ENCODE measurements at places on chromosomes 4 and X.

DNA sequence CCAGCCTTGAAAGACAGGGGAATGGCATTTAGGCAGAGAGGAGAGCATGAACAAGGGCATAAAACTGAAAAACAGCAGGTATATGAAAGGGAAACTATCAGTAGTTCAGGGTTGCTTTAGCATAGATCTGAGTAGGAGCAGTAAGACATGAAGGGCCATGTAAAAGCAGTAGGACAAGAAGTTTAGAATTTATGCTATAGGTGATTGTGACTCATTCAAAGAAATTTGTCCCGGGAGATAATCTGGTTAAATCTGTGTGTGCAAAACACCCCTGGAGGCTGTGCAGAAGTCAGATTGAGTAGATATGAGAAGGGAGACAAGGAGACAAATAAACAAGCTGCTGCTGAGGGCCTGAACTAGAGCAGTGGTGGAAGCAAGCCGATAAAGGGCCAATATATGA, 109.1 kb upstream of the BMP3 start:
- DNase-seq, result no peak

GRCh38 chrX:23228454-23228853, 106.2 kb upstream of the PTCHD1 start:
- DNase-seq, result no peak

DNA sequence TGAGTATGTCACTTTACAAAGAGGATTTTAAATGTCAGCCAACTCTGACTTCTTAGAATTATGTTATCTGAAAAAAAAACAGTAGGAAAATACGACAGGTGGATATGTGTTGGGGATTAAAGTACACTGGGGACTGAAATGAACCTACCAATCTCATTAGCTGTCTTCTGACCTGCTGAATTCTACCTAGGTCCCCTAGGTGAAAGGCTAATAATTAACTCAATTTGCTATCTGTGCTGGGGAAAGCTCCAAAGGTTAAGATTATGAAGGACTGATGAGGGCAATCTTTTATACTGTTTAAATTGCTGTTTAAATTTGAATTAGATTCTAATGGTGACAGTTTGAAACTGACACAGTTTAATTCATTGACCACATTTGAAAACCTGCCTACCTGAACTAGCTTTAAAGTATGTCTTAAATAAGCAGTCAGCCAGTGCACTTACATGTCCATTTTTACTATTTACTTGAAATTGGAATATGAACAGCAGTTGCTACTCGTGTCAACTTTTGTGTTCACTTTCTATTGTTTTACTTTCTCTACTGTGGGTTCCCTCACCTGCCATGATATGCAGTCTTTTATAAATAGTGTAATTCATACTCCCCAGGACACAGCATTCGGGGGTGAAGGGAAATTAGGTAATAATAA, 977.3 kb downstream of the C4orf33 start:
- DNase-seq, result no peak

DNA sequence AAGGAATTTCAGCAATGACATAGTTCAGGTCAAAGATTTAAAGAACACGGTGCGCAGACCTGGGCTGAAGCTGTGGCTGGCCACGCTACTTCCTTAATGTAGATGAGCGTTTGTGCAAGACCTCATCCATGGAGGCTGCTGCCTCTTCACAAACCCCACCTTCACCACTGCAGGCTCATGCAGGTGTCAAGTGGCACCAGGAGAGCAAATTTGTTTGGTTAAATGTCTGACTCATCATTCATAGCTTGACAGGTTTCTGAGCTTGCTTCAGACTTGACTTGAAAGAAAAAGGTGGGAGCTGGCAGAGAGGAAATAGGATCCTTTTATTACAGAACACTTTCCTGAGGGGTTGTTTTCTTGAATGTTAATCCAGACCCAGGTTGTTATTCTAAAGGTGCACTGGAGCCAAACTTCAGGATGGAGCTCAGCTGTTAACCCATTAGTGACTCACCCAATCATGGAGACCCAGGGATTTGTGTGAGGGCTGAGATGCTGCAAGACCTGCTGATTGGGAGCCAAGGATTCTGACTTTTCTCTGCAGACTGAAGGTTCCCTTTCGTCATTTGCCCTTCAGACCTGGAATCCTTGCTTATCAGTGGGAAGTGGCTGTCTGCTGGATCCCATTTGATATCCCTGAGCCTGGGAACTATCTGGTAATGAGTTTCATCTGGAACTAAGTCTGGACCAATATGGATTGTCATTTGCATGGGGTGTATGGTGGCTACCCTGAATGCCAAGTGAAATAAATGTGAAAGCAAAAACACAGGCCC, 315.3 kb downstream of the PTTG2 start:
- DNase-seq, result peak; percentile 86

DNA sequence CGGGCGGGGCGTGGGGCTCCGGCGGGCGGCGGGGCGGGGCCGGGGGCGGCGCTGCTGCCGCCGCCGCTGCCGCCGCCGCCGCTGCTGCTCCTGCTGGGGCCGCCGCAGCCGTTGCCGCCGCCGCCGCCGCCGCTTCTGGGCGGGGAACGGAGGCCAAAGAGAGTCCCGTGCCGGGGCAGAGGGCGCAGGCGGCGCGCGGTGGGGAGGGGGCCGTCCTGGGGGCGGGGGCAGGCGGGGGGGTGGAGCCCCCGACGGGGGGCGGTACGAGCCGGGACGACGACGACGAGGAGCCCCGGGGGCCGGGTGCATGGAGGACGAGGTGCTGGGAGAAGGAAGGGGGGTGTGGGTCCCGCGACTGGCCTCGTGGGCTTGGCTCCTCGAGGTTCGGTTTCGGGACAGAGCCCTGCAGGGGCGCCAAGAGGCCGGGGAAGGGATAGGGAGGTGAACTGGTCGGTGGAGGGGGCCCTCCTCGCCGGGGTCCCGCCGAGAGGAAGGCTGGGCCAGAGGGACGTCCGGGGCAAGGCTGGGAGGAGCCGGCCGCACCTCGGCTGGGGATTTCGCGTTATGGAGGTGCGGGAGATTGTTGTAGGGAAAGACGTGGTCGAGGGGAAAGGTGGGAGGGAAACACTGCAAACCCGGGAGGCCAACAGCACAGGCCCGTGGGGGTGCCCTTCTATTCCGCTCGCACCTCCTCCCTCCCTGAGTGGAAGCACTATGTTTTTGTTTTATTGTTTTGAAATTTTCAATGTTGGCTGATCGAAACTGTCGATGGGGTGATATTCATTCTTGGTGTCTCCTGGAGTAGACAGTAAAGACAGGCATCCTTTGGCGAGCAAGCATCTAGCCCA, 1.9 kb downstream of the BCORL1 start:
- no peak for DNase-seq

DNA sequence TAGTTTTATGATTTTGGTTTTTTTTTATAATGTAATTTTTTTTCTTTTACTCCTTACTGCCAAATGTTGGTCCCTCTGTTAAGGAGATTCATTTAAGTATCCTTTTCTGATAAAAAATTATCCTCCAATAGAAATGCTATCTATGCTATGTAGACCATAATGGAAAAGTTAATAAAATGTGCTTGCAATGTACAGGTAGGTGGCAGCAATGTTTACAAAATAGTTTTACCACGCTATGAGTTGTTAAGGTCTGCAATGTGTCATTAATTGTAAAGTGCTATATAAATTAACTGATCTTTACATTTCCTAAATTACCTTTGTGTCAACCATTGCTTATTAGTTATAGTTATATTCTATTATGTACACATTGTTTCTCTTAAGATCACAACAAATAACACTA, 3.8 kb upstream of the CENPC start:
- DNase-seq, result peak; percentile 48

DNA sequence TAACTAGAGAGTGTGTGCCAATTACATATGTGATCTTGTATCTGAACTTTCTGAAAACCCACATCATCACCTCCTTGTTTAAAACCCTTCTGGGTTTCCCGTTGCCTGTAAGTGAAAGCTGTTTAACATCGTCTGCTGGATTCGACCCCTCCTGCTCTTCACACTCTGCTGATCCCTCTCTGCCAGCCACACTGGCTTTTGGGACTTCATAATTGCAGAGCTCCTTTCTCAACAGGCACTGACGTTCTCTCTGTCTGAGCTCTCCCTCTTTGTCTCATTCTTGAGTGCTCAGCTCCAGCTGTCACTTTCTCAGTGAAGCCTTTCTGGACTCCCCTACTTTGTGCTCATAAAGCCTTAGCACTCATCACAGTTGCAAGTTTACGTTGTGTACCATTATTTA, 153.9 kb downstream of the CEP135 start:
- DNase-seq, result no peak

GRCh38 chr4:151000747-151001429, 14.2 kb downstream of the LRBA start:
- no peak for DNase-seq

DNA sequence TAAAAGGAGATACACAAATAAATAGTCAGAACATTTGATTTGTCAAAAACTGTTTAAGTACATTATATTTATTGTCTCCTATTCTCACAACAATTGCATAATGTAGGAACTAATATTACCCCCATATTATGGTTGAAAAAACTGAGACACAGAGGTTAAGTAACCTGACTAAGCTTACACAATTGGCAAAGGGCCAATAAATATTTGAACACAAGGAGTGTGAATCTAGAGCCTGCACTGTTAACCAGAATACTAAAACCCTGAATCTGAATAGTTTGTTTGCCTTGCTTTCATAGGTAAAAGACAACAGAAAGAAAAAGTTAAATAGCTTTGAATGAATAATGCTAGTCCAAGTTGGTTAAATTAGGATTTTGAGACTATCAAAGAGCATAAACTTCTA, 55.2 kb downstream of the IL13RA2 start:
- DNase-seq, result peak; percentile 3

GRCh38 chr4:148315049-148315448, 127.2 kb downstream of the NR3C2 start:
- DNase-seq, result no peak

DNA sequence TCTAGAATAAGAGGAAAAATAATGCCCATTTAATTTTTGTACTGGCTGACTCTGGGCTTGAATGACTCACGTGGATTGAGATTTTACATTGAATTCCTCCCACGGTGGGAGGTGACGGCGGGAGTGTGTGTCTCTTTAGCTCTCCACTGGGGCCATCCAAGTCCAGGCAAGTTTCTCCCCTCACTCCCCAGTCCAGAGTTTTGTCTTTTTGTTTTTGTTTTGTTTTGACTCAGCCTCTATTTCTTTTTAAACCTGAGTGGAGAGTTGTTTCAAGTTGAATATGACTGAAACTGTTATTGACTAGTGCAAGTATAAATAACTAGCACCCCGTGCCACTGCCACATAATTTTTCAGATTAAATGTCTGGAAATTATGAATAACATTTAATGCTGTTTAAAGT, 13.6 kb downstream of the CHST7 start:
- peak; percentile 49 for DNase-seq

- no peak for DNase-seq
These were observed 6.8 kb upstream of the SHOX start for GRCh38 chrX:623599-624315.

- DNase-seq, result no peak
These were observed 14.2 kb upstream of the PJA1 start for GRCh38 chrX:69179380-69179911.

DNA sequence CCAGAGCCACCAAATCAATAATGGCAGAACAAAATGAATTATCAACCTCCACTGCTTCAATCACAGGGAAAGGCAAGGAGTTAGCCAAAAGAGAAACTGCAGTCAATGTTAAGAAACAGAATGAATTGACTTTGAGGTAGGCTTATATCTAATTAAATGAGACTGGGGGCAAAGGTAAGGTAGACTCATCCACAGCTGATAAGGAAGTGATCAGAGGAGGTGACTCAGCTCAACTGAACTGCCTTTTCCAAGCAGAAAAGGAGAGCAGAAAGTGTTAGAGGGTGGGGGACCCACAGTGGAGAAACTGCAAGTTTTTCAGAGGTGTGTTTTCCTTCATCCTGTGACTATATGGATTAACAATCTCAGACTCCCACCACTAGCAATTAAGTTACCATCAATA, 345.8 kb upstream of the PPARGC1A start:
- no peak for DNase-seq

GRCh38 chrX:41033299-41033698, 51.9 kb upstream of the USP9X start:
- no peak for DNase-seq

DNA sequence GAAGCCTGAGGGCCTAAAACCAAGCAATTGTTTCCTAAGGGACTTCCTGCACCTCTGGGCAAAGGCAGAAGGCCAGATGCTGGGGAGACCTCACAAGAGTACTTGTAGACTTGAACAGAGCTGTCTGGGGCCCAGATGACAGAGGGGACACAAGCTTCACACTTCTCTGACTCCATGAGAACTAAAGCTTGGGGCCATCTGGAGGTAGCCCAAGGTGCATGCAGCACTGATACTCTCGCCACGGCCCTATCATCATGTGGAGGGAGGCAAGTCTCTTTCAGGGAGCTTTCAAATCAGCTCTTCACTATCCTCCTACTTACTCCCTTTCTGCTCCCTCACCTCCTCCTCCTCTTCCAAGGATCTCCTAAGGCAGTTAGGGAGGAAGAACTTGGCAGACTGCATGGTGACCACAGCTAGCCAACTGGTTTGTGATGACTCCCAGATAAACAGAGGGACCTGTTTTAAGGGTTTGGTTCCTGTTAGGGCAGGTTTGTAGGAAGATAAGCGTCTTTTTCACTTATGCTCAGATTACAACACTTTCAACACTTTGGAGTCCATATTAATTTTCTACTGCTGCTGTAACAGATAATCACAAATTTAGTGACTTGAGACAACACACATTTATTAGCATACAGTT, 23.8 kb downstream of the MSL3 start:
- no peak for DNase-seq

DNA sequence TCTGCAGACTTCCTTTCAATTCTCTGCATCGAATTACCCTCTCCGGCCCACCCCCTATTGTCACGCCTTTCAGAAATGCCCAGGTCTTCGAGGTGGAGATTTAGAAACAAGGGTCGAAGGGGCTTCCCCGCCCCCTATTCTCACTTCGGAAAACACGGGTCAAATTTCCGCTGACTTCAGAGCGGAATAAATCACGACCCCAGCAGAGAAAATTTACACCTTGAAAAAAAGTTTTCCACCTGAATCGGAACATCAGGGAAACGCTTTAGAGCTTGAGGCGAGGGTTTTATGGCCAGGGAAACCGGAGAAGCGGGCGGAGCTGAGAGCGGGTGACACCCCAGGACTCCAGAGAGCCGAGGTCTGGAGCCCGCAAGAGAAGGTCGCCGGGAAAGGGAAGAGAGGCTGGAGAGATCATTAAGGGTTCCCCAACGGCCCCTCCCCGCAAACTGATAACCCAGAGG, 1.6 kb downstream of the SHISA3 start:
- no peak for DNase-seq

- DNase-seq, result peak; percentile 52
These were observed 11.1 kb downstream of the GASK1B start for GRCh38 chr4:158161551-158162354.

GRCh38 chr4:75781305-75781704, 56.9 kb downstream of the USO1 start:
- DNase-seq, result no peak

DNA sequence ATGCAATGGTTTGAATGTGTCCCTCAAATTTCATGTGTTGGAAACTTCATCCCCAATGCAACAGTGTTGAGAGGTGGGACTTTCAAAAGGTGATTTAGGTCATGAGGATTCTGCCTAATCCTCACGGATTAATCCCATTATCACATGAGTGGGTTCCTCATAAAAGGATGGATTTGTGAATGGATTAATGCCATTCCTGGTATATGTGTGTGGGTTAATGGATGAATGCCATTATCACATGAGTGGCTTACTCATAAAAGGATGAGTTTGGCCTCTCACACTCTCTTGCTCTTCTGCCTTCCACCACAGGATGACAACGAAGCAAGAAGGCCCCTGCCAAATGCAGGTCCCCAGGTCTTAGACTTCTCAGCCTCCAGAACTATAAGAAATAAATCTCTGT, 30.5 kb upstream of the NEUROG2 start:
- no peak for DNase-seq
